ENCODE measurements at places on chromosomes 11 and 22.

DNA sequence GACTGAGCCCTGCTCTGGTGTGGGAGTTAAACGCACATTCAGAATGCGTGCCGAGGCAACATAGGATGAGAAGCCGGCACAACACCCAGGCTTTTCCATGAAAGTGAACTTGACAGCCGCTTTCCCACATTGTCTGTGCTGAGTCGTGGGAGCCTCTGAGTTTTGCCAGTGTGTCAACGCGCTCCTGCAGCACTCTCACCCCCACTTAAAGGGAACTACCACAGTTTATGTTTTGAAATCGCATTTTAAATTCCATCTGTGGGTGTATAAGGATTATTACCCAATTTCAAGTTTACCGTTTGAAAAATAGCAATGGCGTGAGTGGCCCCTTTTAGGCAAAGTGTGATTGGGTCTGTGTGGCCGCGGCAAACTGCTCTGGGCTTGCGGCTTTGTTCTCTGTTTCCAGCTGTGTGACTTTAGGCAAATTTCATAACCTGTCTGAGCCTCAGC, 81.5 kb downstream of the FBLN1 start:
- DNase-seq: no peak

GRCh38 chr11:44112091-44112821, 16.8 kb downstream of the EXT2 start:
- DNase-seq: no peak

DNA sequence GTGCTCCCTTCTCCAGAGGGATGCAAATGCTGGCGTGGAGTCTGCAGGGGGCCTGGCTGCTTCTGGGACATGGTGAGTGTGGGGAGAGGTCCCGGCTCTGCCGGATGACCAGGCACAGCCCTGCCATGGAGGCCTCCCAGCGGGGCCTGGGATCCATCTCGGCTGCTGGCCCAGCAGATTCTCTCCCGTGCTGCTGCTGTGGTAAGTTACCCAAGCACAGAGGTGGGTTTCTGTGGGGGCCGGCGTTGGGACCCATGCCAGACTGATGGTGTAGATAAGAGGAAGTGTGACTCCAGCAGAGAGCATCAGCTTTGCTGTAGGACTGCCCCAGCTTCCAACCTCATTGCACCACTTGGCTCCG, 147.5 kb upstream of the B3GAT1 start:
- no peak for DNase-seq

GRCh38 chr22:41341990-41342389, 39.8 kb upstream of the TEF start:
- no peak for DNase-seq

DNA sequence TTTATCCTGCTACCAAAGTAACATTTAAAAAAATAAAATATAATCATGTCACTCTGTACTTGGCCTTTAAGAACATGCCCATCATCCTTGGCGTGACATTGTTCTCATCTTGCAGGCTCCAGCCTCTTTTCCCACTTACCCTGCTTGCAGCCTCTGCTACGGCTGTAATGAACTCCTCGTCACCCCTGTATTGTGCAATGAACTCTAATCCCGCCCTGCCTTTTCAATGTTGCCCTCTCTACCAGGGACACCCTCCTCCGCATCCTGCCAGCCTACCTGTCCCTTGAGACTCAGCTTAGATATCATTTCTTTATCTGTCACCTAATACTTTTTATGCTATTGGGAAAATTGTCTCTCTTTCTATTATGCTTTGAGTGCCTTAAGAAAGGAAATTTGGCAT, 12.6 kb upstream of the MMP20 start:
- no peak for DNase-seq

- DNase-seq: no peak
Observed at GRCh38 chr11:127143251-127143650, 142.7 kb upstream of the KIRREL3 start.

DNA sequence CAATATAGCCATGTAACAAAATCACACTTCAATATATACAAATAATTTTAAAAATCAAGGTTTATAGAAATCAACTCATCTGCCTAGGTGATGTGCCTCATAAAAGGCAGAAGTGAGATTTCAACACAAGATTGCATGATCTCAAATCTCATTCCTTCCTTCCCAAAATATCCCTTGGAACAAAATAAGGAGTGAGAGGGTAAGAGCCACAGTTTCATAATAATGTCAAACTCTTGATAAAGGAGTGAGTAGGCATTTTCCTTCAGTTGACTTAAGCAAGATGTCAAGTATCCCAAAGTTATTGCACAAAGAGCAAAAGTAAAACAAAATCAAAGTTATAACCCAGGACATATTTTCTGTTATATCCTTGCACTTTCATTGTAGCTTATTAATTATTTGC, 81.3 kb downstream of the C22orf31 start:
- no peak for DNase-seq

- DNase-seq: peak; percentile 14
Observed at GRCh38 chr11:35943713-35944502, at the start of gene LDLRAD3. Gene LDLRAD3 (plus strand): TSS chr11:35944062. CDS start chr11:35944099, 37 bp downstream.

GRCh38 chr11:108875134-108875533, 210.3 kb downstream of the DDX10 start:
- DNase-seq: no peak

- no peak for DNase-seq
Observed at GRCh38 chr11:22472306-22472705, 134.1 kb downstream of the SLC17A6 start.

DNA sequence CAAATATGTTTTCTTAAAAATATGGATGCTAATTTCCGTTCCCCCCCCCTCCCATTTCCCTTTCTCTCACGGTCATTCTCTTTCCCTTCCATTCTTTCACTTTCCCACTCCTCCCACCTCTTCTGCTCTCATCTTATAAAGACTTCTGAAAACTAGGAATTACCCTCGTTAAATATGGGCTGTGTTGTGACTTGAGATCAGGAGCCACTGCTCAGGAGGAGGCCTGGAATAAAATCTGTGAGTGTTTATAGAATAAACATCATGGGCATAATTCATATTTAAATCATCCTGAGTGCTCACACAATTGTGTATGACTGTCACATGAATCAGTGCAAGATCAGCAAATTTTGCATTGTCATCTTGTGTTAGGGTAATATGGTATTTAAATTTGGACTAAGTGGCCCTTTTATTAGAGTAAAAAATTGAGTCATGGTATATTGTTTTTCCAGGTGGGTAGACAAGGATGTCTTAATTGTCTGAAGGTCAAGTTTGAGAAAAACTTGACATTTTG, 208.0 kb downstream of the DDX10 start:
- no peak for DNase-seq

- no peak for DNase-seq
Observed at GRCh38 chr11:62546929-62547625, 471 bp upstream of the AHNAK start.

DNA sequence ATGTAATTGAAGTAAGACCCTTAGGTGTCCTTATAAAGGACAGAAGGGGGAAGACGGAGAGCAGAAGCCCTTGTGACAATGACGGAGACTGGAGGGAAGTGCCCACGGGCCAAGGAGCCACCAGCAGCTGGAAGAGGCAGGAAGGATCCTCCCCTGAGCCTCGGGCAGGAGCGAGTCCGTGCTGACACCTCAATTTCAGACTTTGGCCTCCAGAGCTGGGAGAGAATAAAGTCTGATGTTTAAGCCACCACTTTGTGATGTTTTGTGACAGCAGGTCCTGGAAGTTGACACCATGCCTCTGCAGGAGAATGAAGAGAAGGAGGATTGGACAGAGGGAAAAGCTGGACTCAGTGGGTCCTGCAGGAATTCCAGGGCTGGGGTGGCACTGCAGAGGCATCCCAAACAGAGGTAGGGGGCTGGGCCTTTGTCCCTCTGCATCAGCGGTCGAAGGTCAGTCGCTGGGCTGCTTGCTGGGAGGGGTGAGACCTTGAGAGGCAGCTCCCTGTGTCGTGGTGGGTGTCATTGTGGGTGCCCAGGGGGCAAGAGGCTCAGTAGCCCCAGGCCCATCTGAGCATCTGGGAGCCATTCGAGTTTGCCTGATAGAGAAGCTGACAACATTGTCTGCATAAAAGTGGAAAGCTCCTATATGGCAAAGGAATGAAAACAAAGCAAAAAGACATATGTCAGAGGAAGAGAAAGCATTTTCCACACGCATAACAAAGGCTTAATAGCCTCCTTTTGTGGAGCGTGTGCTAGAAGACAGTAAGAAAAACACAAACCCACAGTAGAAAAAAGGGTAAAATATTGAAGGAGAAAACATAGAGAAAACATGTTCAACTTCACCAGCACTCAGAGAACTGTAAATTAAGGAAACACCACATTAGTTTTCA, 68.8 kb downstream of the RTL6 start:
- DNase-seq: no peak

DNA sequence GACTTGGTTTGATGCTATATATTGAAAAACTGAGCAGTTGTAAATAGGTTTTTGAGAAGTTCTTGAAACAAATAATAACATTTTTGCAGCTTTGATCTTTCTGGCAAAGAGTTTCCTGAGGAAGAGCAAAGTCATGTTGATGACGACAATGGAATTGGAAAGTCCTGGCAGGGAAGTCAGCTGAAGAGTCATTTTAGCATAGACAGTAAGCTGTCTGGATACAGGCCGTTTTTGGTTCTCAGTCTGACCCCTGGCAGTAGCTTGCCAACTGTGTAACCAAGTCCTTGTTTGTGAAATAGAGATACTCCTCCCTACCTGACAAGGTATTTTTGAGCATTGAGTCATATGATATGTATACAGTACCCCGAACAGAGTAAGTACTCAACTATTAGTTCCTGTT, 193.3 kb downstream of the C11orf91 start:
- DNase-seq: no peak

GRCh38 chr22:27630754-27631153, 170.8 kb downstream of the MN1 start:
- DNase-seq: no peak

DNA sequence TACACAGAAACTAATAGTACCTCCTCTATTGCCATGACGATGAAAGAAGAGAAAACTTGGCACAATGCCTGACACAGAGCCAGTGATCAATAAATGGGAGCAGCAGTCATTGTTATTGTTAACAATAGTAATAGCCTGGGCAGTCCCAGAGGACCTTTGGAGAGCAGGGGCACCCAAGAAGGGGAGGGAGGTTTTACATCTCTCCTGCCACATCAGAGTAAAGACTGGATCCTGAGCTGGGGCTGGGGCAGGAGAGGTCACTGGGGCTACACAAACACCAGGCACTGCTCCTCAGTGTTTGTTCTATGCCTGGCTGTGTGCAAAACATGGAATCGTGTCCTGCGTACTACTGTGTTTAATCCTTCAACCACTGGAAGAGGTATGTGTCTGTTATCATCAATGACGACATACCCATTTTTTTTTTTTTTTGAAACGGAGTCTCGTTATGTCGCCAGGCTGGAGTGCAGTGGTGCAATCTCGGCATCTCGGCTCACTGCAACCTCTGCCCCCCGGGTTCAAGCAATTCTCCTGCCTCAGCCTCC, 25.0 kb upstream of the CREB3L1 start:
- DNase-seq: no peak

DNA sequence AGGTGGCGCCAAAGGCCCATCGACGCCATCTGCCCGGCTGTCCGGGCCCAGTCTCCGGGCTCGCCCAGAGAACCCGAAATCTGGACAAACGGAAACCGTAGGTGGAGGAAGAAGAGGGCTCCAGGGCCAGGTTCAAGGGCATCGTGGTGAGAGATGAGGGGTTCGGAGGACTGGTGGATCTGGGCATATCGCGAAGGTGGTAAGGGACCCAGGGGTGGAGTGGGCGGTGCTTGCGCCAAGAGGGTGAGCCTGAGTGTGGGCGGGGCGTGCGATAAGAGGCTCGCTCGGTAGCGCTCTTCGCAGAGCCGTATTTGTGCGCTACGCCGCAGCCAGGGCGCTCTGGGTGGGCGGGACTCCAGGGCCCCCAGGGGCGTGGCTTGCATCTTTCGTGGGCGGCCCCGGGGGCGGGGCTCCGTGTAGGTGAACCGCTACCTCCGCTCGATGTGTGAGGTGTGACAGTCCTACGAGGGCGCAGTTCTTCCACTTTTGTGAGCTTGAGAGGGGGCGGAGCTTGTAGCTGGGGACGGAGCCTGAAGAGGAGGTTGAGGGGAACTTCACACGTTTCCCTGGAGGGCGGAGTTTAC, 4.8 kb downstream of the CD248 start:
- peak; percentile 92 for DNase-seq

DNA sequence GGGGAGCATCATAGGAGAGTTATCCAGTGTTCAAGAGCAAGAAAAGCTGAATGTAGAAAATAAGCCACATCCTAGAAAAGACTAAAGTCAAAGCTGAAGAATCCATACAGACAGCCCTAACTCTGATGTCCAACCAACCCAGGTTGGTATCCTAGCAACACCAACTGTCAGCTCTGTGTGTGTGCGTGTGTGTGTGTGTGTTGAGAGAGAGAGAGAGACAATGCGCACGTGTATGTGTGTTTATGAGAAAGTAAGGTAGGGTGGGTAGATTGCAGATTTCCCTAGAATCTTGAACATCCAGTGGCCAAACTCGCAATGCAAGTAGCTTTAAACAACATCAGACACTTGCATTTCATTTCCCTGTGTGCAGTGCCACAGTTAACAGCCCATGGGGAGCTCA, 274.9 kb downstream of the FAM181B start:
- DNase-seq: no peak

- no peak for DNase-seq
Observed at GRCh38 chr11:34423300-34423699, 15.4 kb upstream of the CAT start.

DNA sequence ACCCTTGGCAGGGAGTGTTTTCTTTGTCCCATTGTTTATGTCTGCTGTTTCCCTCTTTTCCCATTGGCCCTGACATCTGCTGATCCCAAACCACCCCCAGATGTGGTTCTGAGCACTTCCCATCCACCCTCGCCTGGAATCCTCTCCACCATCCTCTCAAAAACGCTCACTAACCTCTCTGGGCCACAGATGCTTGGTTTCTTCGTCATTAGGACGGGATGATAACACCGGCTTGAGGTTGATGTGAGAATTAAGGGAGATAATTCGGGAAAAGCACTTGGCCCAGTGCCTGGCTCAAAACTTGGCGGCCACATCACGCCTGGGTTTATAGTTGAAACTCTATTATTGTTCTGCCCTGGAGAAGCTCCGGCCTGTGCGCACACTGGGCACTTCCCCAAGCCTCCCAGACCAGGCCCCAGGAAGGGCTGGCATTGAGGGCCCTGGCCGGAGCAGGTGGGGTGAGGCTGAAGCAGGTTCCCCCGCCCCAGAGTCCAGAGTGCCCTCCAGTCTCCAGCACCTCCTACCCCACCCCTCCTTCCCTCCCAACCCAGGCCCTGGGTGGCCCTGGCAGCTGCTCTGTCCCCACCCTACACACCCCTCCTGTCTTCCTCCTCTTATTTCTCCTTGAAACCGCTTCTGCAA, 63.7 kb downstream of the CYTH4 start:
- DNase-seq: no peak

- DNase-seq: no peak
Observed at GRCh38 chr11:125494974-125495725, 915 bp downstream of the FEZ1 start.
